Fibroblast of skin of back (primary cell): ENCODE measurements at places on chromosomes 7 and 10.
A peak's percentile ranks its signal among the peaks of the same experiment; 100 is the strongest.

- peak; percentile 44 for DNase-seq
These were observed 145.0 kb downstream of the RNF216 start for GRCh38 chr7:5636446-5636835.

DNA sequence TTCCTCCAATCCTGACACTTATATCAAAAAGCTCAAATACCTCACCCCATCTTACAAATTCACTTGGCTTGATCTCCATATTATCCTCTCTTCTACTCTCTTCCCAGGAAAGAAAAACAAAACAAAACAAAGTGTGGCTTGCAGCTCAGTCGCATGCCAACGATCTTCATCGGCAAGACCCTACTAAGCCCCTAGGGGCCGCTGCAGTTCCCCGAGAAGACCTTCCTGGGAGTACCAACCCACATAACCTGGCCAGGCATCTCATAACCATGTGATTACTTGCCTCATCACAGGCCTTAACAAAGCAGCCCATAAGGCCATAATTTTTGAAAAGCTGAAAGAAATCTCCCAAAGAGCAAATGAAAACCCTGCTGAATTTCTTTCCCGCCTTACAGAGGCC is 103.7 kb downstream of the ZNF92 start:
- no peak for DNase-seq

DNA sequence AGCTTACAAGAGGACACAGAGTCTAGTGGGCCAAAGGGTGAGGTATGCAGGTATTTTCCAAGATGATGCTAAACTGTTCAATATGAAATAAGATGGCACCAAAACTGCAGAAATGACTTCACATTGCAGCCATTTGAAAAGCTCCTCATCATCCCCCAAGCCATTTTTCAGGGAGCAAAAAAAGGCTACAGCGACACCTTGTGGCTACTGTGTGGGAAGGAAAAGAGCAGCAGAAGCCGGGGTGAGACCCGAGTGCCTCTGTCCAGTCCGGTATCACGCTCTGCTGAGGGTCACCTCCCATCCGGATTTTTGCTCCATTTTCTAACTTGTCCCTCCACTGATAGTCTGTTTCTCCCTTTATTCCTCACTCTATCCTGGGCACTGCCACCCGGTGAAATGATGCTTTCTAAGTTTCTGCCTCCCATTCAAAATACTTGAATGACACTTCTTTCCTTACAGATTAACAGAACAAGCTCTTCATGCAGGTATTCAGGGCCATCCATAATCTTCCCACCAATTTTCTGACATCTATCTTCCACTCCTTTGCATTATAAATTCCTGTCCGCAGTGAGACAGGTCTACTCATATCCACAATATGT is 220.2 kb downstream of the DGKI start:
- DNase-seq, result peak; percentile 63

GRCh38 chr10:115975506-115975905 is 297.5 kb downstream of the GFRA1 start:
- DNase-seq, result no peak

DNA sequence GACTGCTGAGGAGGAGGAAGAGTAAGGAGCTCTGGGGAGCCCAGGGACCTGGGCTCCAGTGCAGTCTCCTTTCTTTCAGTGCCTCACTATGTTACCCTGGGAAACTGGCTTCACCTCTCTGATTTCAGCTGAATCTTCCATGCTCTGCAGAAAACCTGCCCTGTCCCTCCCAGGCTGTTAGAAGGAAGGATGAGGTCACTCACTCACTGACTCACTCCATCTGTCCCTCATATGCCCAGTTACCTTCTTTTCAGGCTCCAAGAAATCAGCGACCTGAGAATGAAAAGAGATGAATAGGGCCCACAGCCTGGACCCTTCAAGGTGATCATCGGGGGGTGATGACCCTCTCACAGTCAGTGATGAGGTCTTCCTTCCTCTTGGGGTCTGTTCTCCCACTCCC is 481 bp downstream of the SFTPA2 start:
- peak; percentile 54 for DNase-seq

DNA sequence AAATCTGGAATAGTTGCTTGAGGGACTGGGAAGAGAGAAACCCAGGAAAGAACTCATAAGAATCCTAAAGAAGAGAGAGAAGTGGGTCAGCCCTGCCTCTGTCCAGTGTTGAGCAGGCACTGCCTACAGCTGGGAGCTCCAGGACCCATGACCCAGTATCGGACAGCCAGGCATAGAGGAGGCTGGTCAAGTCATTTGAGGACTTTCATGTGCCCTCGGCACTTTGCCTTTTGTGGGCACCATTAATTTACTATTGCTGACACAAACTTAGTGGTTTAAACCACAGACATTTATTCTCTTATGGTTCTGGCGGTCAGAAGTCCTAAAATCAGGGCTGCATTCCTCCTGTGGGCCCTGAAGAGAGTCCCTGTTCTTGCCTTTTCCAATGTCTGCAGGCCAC is 60.3 kb downstream of the CPXM2 start:
- no peak for DNase-seq

- no peak for DNase-seq
These were observed 163.6 kb upstream of the PTN start for GRCh38 chr7:137507096-137507495.

DNA sequence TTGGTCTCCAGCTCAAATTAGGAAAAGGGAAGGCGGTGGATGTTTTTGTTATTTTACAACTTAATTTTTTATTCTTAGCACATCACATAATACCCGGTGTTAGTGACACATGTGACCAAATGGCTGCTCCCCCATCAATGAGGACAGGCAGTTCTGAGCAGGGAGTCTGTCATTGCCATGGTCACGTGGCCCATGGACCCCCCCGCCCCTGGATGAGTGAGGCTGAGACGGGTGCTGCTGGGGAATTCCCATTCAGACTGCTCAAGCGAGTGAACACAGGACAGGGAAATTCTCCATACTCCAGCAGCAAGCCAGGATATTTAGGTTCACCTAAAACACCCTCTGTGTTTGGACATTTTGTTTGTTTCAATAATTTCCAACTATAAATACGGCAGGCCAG is 34.7 kb upstream of the SLC35B4 start:
- DNase-seq, result no peak

- DNase-seq, result peak; percentile 66
These were observed 58.4 kb downstream of the MGMT start for GRCh38 chr10:129525401-129525801.

DNA sequence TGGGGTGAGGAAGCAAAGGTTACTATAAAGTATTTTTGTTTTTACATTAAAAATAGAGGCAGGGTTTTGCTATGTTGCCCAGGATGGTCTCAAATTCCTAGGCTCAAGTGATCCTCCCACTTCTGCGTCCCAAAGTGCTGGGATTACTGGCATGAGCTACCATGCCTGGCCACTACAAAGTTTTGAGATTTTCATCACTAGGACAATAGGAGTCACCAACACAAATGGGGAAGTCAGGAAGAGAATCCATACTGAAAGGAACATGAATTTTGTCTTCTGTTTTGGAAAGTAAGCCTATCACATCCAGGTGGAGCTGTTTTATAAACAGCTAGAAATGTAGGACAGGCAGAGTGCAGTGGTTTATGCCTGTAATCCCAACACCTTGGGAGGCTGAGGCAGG is 20.0 kb upstream of the CAPZA2 start:
- DNase-seq, result no peak

DNA sequence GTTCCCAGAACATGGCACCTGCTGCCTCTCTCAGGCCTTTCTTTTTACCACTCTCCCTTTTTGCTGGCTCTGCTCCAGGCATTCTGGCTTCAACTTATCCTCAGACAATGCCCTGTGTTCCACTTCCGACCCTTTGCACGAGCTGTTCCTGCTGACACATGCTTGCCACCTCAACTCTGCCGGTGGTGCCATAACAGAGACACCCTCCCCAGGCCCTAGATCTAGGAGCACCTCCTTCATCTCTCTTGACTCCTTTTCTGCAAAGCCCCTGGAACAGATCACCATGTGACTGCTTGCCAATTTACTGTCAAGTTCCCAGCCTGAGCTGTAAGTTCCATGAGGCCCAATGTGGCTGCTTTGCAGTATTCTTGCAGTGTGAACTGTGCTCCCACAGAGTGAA is 256.0 kb upstream of the MKI67 start:
- no peak for DNase-seq

GRCh38 chr10:99917963-99918825 is 91.6 kb downstream of the DNMBP start:
- DNase-seq, result peak; percentile 59

GRCh38 chr7:6167587-6168476 is 104.6 kb downstream of the CYTH3 start:
- DNase-seq, result no peak

DNA sequence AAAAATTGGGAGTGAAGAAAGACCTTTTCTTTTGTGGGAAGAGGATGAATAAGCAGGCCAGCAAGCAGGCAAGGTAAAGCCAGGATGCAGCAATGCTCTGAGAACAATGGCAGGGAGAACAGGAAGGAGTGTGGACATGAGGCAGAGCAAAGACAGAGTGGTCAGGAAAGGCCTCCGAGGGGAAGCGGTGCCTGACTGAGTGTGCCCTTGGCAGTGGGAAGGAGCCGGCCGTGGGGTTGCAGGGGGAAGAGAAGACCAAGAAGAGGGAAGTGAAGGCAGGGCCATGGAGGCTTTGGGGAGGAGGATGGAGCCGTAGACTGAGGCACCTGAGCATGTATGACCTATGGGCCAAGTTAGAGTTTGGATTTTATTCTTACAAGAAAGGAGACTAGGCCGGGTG is 21.9 kb upstream of the ZNF212 start:
- DNase-seq, result no peak
